GDM1 (cell line): ENCODE measurements at places on chromosomes 3 and 15.

DNA sequence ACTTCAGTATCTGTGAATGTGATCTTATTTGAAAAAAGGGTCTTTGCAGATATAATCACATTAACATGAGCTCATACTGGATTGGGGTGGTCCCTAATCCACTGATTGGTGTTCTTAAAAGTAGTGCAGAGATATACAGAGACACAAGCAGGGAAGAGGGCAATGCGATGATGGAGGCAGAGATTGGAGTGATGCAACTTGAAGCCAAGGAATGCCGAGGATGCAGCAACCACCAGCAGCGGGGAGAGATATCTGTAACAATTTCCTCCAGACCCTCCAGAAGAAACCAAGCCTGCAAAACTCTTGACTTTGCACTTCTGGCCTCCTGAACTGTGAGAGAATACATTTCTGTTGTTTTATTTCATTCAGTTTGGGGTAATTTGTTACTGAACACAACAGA is 171.0 kb upstream of the MBNL1 start:
- DNase-seq, result no peak

GRCh38 chr3:73381551-73381950 is 243.2 kb downstream of the PDZRN3 start:
- no peak for DNase-seq

DNA sequence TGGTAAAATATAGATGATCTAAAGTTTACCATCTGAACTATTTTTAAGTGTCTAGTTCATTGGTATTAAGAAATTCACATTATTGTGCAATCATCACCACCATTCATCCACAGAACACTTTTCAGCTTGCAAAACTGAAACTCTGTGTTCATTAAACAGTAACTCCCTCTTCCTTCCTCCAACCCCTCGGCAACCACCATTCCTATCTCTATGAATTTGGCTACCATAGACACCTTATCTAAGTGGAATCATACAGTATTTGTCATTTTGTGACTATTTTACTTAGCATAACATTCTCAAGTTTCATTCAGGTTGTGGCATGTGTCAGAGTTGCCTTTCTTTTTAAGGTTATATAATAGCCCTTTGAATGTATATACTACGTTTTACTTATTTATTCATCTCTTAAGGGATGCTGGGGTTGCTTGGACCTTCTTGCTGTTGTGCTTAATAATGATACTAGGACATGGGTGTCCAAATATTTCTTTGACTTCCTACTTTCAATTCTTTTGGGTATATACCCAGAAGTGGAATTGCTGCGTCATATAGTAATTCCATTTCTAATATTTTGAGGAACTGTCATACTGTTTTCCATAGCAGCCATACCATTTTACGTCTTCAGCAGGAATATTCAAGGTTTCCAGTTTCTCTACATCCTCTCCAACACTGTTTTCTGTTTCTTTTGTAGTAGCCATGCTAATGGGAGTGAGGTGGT is 20.9 kb downstream of the KAT2B start:
- no peak for DNase-seq

- DNase-seq, result no peak
Observed at GRCh38 chr15:64653757-64654156, 121.6 kb downstream of the RBPMS2 start.

DNA sequence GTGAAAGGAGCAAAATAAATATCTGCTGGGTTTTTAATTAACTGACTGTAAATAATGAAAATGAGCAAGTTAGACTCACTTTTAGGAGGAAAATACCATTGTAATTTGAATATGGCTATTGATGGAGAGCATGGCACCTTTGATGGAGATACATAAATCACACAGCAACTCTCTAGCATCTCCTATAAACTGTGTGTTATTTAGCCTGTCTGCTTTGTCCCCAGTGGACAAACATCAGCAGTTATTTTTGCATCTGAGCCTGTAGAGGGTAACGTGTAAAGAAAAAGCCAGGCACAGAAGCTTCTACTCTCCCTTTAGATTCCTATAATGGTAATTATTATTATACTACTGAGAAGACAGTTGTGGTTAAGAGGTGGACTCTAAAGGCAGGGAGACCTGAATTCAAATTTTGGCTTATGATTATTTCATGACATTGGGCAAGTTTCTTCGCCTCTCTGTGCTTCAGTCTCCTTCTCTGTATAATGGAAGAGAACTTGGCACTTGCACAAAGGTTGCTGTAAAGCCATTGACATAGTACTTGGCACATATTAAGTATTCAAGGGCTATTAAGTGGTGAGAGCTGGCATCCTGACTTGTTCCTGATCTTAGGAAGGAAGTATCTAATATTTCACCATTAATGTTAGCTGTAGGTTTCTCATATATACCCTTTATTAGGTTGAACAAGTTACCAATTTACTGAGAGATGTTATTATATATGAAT is 289.5 kb upstream of the TRIM42 start:
- no peak for DNase-seq

GRCh38 chr3:177561769-177562392 is 364.6 kb upstream of the TBL1XR1 start:
- DNase-seq, result no peak

DNA sequence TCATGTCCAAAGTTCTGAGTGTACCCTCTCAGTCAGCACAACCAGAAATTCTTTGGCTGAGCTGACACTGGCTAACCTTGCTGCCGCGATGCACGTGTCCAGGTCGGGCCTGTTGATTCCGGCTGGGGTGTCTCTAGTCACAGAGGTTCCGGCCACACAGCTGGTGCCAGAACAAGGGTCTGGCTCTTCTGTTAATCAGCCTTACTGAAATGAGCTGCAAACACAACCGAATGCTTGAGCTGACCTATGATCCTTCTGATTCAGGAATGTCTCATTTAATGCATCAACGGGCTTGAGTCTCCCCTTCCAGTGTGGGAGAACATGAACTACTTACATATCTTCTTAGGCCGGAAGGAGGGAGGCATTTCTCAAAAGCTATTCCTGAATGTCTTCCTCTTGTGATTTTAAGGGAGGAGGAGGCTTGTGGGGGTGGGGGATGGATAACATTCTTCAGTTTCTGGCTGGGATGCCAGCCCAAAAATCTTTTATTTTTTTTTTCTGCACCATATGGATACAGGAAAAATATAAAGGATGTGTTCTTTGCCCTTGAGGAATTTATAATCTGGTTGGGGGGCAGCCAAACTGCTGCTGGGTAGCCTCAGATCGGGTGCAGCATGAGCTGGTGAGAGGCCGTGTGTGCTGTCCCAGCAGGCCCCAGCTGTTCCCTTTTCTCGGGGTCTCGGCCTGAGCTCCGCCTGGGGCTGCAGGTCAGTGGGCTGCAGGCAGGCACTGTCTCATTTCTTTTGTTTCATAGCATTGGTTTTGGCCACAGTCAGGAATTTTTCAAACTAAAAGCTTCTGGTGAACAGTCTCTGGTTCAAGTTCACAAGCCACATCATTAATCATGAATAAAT is 319.1 kb upstream of the TBL1XR1 start:
- DNase-seq, result no peak

GRCh38 chr3:118761291-118761606 is 273.4 kb downstream of the IGSF11 start:
- DNase-seq, result no peak
